ENCODE measurements at places on chromosomes 5 and 9.

GRCh38 chr9:106314476-106314875, 548.5 kb upstream of the ZNF462 start:
- DNase-seq = no peak

GRCh38 chr5:124665625-124666024, 80.8 kb downstream of the ZNF608 start:
- no peak for DNase-seq

DNA sequence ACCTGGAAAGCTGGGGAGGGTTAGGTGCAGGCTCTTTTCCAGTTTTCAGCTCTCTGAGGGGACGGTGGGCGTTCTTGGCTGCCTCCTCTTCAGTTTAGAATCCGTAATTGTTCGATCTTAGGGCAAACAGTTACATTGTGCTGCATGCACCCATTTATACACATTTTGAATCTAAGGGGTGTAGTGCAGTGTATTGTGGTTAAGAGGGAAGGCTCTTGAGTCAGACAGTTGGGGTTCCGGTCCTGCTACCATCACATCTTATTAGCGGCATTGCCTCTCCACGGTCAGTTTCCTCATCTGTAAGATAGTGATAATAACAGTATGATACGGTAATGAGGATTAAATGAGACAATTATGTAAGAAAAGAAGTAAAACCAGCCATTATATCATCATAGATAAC, 625 bp downstream of the EXOSC2 start:
- no peak for DNase-seq

- no peak for DNase-seq
These were observed 180.9 kb downstream of the TLE1 start for GRCh38 chr9:81508476-81508875.

- DNase-seq = no peak
These were observed 211.3 kb downstream of the CCDC171 start for GRCh38 chr9:15764131-15764530.

DNA sequence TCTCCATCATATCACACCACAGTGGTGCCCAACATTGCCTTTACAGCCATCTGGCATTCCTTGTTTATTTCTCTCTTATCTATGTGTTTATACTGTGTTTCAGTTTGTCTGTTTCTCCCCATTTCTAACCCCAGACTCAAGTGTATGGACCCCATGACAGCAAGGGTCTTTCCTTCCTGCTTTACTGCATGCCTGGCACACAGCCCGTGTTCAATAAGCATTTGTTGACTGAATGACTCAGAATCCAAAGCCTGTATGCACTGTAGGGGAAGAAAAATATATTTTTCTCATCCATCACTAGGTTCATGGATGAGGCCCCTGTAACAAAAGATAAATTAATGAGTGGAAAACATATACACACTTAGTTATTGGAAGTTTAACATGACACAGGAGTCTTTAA, 190.8 kb upstream of the SEMA6A start:
- DNase-seq = no peak

DNA sequence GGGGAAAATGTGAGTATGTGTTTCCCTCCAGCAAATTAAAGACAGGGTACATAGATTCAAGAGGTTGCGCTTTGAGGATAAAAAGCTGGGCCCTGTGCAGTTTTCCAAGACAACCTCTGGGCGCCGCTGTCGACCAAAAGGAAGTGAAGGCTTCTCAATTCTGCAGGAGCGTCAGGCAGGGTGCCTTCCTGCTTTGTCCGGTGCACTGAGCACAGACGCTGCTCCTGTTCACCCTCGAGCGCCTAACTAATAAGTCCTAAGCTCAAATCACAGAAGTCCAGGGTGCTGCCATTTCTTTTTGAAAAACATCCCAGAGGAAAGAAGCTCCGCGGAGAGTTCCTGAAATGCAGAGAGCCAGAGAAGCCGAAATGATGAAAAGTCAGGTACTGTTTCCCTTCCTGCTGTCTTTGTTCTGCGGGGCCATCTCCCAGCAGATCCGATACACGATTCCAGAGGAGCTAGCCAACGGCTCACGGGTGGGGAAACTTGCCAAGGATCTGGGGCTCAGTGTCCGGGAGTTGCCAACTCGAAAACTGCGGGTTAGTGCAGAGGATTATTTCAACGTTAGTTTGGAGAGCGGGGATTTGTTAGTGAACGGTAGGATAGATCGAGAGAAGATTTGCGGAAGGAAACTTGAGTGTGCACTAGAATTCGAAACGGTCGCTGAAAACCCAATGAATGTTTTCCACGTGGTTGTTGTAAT, at the start of gene PCDHGB1:
TSS of gene PCDHGB1 (plus strand) at position 183 of the 703 bp plus-strand sequence. CDS start at position 345, 162 bp downstream.
- DNase-seq = no peak

- DNase-seq = no peak
These were observed 237.9 kb downstream of the TMEM38B start for GRCh38 chr9:105932276-105932675.

DNA sequence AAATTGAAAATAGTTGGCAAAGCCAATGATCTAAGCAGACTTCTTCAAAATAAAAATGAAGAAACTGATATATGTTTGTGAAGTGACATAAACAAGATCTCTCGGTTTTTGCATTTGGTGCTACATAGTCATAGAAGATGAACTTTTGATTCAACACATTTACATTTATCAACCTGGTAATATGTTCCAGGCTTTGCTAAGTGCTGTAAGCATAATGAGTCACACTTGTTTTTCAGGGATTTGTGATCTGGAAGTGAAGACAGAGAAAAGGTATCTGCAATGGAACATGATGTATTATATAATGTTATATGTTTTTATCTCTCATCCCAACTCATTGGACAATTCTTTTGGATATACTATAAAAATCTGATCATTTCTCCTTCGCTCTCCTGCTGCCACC, 801.4 kb downstream of the BRINP1 start:
- DNase-seq = no peak

DNA sequence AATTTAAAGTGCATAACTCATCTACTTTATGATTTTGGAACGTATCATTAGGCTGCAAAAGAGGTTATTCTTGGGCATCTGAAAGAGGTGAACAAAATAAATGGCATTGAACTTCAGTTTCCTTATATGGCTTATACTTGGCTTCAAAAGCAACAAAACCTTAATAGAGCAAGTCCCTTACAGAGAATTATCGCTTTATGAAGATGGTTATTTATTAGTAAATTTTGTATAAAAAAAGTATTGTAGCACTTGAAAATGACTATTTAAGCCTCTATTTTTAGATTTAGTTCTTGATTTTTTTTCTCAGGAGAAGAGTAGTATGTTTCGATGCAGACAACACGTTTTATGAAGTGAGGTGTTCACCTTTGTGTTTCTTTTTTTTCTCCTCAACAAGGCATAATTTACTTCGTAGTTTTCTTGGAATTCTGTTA, 2.0 kb downstream of the ERBIN start:
- no peak for DNase-seq

DNA sequence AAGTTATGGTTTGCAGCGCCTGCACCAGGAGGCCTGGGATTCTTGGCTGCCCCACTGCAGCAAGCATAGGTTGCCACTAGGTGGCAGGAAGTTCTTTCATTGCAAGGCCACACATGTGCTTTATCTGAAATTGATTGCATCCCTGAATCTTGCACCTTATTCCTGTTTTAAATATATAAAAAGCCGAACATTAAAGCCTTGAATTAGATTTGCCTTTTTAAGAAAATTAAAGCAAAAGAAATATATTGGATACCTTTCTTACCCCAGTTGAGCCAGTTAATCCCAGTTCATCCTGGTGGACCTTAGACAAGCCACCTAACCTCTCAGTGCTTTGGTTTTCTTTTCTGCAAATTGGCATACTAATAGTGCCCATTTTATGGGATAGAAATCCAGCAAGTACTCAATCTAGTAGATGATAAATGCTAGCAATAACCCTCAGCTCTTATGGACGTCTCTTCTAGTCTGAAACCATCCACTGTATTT, 6.3 kb upstream of the TRMT10B start:
- peak; percentile 44 for DNase-seq

- no peak for DNase-seq
These were observed 83.8 kb upstream of the RASA1 start for GRCh38 chr5:87183896-87184295.

DNA sequence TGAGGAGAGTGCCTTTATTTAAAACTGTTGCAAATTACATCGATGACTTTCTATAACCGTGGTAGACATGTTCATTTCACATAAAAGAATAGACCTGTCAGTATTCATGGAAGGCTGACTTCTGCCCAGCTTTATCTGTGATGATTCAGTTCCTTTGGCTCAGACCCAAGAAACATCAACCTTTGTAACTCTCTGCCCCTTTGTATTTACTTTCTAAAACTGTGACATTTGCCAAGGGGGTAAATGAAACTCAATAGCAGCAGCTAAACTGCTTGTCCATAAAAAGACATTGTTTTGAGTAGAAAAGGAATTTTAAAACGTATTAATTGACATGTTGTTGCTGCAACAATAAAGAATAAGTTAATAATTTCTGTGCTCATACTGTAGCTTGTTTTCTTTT, 137.8 kb upstream of the ANKH start:
- DNase-seq = no peak

DNA sequence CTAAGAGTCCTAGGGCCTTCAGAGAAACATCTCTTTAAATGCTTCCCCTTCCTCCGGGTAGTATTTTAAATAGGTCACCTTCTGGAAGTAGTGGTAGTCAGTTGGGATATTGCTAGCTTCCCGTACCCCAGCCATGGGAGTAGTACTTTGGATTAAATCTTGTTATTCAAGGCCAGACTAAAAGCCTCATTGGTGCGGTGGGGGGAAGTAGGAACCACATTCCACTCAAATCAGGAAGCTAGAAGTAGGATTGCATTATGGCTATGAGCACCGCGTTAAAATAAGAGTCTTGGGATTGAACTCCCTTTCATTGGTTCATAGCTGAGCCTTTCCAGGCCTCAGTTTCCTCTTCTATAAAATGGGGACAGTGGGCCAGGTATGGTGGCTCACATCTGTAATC, 6.7 kb downstream of the KCNIP1 start:
- no peak for DNase-seq

GRCh38 chr9:5596173-5596572, 32.7 kb upstream of the RIC1 start:
- no peak for DNase-seq

DNA sequence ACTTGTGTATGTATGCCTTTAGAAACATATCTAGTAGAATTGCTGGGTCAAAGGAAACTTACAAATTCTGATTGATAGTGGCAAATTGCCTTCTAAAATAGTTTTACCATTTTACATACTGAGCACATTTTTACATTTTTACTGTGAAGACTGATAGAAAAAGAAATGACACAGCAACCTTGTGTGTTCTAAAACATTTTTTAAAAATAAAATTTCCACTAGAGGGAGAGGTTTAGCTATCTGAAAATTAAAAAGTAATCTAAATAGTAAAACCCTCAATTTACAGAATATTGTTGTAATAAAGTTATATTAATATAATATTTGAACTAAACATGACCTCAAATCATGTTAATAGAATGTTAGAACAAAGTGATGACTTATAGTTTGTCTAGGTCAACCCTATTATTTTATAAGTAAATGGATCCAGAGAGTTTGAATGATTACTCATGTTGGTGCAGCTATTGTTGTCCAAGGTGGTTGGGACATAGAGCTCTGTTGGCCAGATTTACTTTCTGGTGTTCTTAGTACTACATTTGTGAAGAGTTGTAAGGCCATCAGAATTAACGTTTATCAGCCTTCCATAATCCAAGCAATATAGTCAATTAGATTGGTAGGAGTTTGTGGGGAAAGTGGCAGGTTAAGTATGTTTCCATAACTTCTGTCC, 17.2 kb downstream of the CENPP start:
- DNase-seq = no peak

DNA sequence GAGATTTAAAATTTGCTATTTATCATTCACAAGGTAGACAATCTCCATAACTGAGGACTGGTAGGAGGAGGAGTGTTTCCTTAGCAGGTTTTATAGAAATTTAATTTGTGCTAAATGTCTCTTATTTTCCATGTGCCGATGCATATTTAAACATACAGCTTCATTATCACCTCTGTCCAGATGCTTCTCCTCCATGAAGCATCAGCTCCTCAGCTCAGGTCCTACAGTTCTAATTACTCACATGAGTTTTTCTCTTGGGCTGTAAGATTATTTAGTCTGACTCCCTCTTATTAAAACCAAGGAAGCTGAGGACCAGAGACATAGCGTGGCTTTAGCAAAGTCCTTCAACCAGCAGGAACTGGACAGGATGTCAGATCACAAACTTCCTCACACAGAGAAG, 300.2 kb upstream of the PANK3 start:
- DNase-seq = no peak

- no peak for DNase-seq
These were observed 16.6 kb upstream of the PCDHB2 start for GRCh38 chr5:141077826-141078225.

- DNase-seq = no peak
These were observed 11.7 kb downstream of the TAL2 start for GRCh38 chr9:105673850-105674387.

- no peak for DNase-seq
These were observed 40.5 kb downstream of the NCS1 start for GRCh38 chr9:130212543-130213297.

DNA sequence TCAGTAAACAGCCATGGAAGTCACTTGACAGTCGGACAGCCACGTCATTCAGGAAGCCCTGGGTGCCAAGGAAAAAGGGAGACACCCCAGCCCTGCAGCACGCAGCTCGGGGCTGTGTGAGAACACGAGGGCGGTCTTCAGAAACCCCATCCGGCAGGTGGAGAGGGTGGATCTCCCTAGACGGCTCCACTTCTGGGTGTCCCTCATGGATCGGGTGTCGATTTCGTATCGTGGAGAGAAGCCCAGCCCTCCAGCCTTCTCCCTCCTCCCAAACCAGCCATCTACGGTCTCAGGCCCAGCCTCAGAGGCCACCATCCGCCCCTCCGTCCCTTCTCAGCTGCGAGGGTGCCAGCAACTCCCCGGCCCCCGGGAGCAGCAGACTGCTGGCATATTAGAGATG, 65.5 kb upstream of the BARHL1 start:
- DNase-seq = no peak

DNA sequence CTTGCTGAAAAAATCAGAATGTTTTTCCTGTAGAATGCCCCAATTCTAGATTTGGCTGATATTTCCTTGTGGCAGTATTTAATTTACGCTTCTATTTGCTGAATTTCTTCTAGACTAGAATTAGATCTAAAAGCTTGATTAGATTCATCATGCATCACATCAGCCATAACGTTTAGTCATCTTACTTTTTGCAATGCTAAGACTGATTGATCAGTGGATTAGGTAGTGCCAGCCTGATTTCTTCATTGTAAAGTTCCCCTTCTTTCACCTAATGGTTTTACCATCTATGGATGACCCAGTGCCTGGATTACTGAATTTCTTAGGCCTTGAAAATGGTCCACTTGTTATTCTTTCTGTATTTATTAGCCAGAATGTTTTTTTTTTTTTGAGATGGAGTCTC, 83.9 kb downstream of the PBX3 start:
- no peak for DNase-seq

DNA sequence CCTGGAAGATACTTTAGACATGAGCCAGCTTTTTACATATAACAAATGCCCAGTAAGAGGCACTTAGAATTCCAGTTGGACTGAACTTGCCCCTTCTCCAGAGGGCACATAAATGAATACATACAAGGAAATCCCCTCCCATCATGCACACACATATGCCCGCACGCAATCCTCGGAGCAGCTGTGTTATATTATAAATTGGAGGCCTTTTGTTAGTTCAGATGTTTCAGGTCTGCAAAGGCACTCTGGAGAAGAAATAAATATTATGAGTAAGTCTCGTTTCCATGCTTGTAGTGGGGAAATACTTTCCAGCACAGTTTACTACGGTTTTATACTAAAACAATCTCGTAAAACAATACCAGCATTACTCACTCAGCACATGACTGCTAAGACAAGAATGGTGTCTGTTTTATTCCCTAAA, 17.6 kb upstream of the MUSK start:
- DNase-seq = no peak
